ENCODE measurements at places on chromosomes 2 and 18.

DNA sequence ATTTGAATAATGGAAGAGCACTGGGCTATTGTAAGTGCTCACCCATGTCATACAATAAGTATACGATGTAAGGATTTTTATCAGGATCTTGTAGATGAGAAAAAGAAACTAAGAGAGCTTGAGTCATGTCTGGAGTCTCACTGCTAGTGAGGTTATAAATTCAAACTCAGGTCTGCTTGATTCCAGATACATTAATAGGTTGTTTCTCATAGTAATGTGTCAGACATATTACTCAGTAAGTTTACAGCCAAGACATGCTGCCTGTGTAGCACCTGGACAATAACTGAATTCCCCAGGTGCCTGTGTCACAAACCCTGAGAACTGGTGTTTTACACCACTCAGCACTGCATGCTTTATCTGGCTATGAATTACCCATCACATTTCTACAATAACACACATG, 216.9 kb upstream of the LRP1B start:
- DNase-seq: no peak

DNA sequence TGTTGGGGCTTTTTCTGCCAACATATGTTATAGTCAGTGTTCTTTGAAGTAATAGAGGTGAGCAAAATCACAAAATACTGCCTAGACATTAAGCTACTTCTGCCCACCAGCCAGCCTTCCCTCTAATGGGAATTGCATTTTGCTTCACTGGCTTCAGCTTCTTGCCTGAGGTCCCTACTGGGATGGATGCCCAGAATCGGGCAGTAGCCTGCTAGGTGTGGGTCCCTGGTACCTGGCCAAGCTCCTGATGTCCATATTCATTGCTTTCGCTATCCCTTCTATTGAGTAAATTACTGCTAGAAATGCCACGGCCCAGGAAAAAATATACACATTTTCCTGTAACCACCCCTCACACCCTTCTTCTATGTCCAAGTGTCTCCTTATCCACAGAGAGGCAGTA, 27.0 kb downstream of the CRYGD start:
- no peak for DNase-seq

- DNase-seq: no peak
Observed at GRCh38 chr2:186459009-186459408, 27.1 kb upstream of the ZC3H15 start.

DNA sequence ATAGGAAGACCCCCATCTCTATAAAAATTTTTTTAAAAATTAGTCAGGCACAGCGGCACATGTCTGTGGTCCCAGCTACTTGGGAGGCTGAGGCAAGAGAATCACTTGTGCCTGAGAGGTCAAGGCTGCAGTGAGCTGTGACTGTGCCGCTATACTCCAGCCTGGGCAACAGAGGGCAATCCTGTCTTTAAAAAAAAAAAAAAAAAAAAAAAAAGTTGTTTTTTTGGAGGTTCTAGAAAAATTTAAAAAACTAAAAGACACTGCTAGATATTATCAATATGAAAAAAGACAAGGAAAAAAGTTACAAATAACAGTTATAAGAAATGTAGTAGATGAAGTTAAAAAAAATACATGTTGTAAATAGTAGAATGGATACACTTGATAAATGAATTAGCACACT, 56.1 kb upstream of the C2orf15 start:
- DNase-seq: no peak
